ENCODE measurements at places on chromosomes 5 and 9. TPM values are rescaled to one million over a fixed set of nuclear protein-coding genes. Genes with fewer than 3 reads are reported as not detected.

ANKRD55 gene
- total RNA-seq = 0.76 TPM

ENG gene
- 76.0 TPM for total RNA-seq

WDR38 gene
- not detected for total RNA-seq

COL5A1 gene
- total RNA-seq = 192 TPM

IL9 gene
- not detected for total RNA-seq

LIX1 gene
- 2.6 TPM for total RNA-seq

LVRN gene
- 2.6 TPM for total RNA-seq

SOHLH1 gene
- total RNA-seq = not detected

CNTNAP3 gene
- total RNA-seq = 9.2 TPM

GOLM1 gene
- 57.7 TPM for total RNA-seq

HAVCR1 gene
- total RNA-seq = 5.3 TPM

ADCY2 gene
- 17.0 TPM for total RNA-seq

MYMK gene
- total RNA-seq = 2.8 TPM

ARSI gene
- 5.3 TPM for total RNA-seq

TTLL11 gene
- total RNA-seq = 9.1 TPM

PCDHB10 gene
- 6.2 TPM for total RNA-seq

FGD3 gene
- total RNA-seq = 12.0 TPM

All from metanephros (tissue), 2 donors.